ENCODE measurements at places on chromosomes 7 and 10. TPM values are rescaled to one million over a fixed set of nuclear protein-coding genes. Genes with fewer than 3 reads are reported as not detected.

Gene ZCWPW1
- 18.9 TPM for polyA plus RNA-seq

Gene SLC29A3
- 2.4 TPM for polyA plus RNA-seq

Gene SP8
- not detected for polyA plus RNA-seq

Gene CYP3A5
- 108 TPM for polyA plus RNA-seq

Gene TBATA
- polyA plus RNA-seq, result not detected

Gene CYP3A7
- 0.11 TPM for polyA plus RNA-seq

Gene HTR5A
- polyA plus RNA-seq, result not detected

Gene SUN3
- polyA plus RNA-seq, result not detected

Gene COBL
- 7.4 TPM for polyA plus RNA-seq

Gene CCL24
- polyA plus RNA-seq, result not detected

Gene FAM13C
- 1.9 TPM for polyA plus RNA-seq

Gene PNLIP
- polyA plus RNA-seq, result 4,189 TPM

Gene MRC1
- 3.8 TPM for polyA plus RNA-seq
